ENCODE measurements at places on chromosomes 3 and 15.

- DNase-seq = no peak
These were observed 26.1 kb upstream of the MGLL start for GRCh38 chr3:127848131-127849129.

DNA sequence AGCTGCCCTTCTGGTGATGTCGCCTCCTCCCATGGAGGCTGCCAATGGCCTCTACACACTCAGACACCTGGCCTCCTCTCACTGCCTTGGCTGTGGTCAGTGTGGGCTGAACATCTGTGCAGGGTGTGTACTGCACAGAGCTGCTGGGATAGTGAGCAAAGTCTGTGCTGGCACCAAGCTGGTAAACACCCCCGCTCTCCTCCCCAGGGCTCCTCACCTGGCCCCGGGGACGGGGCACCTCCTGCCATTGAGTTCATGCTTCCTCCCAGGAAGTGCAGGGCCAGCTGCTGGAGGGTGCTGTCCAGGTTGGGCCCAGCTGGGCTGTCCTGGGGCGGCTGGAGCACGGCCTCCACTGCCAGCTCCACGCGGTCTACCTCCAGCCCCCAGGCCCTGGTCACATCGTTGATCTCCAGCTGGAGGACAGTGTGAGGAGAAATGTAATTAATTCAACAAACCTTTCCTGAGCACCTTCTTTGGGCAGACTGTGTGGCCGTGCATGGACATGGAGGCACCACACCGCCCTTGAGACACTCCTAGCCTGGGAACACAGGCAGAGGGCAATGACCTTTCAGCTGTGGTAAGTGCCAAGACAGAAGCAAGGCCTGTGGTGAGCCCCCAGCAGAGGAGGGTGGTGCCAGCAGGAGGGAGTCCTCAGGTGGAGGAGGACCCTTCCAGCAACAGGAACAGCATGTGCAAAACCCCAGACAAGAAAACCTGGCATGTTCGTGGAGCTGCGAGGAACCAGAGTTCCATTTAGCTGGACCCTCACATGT is 6.8 kb downstream of the STOML1 start:
- no peak for DNase-seq

DNA sequence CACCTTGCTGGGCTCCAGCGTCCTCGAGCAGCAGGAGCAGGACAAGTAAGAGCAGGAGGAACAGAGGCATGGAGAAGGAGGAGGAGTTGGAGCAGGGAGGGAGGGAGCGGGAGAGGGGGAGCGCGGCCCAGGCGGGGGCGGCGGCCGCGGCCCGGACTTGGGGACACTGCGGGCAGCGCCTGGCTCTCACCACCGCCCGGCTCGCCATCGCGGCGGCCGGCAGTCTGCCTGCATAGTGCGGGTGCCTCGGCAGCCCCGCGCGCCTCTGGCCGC is 440 bp downstream of the DCBLD2 start:
- no peak for DNase-seq

DNA sequence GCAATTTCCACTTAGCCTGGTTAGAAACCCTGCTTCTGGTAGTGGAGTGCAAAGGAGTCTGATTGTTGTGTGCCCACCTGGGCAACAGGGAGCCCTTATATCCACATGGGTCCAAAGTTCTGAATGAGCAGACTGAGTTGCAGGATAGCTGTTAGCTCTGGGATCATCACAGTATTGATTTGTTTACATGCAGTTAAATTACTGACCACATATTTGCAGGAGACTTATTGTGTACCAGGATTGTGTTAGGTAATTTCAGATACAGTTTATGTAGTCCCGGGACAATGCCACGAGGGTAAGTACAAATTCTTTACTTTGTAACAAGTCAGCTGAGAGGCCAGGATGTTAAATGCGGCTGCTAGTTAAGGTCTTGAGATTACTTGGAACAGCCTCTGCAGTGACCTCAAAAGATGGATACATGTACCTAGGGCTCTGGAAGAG is 18.8 kb downstream of the ARHGEF26 start:
- no peak for DNase-seq

DNA sequence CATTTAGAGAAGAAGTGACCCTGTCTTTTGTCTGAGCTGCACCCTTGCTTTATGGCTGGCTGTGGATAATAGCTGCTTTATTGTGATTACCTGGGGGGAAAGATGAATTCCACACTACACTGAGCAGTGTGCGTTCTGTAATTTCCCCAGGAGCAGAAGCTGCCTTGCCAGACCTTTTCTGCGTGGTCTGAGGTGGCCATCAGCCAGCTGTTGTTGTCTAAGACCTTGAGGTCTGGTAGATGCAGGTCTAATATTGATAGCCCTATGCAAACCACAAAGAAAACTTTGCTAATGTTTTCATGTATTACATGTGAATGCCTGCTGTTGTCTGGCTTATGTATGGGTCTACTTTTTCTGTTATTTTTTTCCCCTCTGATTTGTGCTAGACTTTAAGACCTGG is 144.6 kb downstream of the THSD4 start:
- no peak for DNase-seq

DNA sequence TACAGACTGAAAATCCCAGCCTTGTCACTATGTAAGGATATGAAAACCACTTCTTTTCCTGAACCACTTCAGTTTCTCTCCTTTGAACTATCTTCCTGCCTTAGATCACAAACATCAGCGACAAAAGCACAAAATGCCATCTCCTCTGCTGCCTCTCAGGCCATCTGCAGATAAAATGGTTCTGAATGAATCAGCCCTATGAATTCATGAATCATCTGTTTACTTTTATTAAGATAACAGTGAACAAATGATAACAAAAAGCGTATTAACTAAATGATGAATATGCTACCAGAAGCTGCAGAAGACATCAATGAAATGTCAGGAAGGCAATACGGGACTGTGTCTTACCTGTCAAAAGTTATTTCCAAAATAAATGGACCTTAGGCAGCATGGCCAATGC is 928.1 kb downstream of the ROBO1 start:
- no peak for DNase-seq

GRCh38 chr3:27590437-27591298 is 106.5 kb upstream of the SLC4A7 start:
- no peak for DNase-seq

DNA sequence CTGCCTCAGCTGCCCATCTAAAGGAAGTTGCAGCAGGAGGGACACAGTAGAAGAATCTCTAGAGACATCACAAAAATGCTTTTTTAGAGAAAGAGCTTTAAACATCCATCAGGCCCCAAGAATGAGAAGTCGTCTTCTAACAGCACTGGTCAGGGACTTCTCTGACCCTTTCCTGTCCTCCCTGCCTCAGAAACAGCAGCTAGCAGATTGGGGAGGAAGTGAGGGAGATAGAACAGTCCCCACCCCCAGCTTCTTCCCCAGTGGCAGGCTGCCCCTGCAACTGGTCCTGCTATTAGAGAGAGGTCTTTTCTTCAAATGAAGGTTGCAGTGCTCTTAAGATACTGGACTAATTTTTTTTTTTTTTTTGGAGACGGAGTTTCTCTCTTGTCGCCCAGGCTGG is 55.1 kb downstream of the PDE8A start:
- no peak for DNase-seq

DNA sequence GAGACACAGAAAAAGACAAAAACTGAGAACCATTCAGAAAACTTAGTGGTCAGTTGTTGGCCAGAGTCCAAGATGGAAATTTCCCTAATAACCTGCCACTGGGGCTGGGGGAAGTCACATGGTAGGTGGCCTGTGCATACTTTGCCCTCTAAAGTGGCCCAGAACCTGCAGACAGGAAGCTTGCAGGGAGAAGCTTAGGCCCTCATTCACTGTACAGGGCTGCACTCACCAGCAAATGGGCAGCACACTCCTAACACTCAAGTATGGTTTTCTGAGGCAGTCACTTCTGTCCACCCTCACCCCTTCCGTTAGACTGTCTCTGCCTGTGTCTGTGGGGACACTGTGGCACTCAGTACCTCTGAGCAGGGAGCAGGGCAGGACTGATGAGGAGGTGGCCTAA is 14.5 kb upstream of the RNU6-1 start:
- no peak for DNase-seq

GRCh38 chr3:59273976-59274375 is 224.2 kb upstream of the CFAP20DC start:
- no peak for DNase-seq

- DNase-seq = peak; percentile 50
These were observed 553 bp downstream of the TMEM43 start for GRCh38 chr3:14125193-14126016.

GRCh38 chr15:94258246-94258645 is 26.9 kb downstream of the MCTP2 start:
- DNase-seq = no peak

GRCh38 chr15:35123743-35124142 is 38.6 kb upstream of the NANOGP8 start:
- no peak for DNase-seq

DNA sequence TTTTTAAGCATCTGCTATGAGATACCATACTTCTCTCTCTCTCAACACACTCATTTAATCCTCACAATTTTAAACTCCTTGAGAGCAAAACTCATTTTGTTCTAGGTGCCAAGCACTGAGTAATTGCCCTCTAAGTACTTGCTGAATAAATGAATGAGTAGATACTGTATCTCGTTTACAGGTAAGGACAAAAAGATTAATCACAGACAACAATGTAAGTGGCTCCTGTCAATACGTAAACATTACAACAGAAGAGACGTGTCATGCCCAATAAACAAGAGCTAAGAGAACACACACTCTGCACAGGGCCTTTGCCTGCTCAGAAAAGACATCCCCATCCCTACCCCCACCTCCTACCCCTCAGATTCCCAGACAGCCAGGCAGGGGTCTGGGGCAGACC is 59.8 kb downstream of the CHSY1 start:
- no peak for DNase-seq

- DNase-seq = no peak
These were observed 469.7 kb downstream of the PDCD6IP start for GRCh38 chr3:34268032-34268709.

- no peak for DNase-seq
These were observed 16.3 kb upstream of the TRAT1 start for GRCh38 chr3:108806316-108806715.

GRCh38 chr15:28977377-28978010 is 91.7 kb downstream of the APBA2 start:
- DNase-seq = no peak

- DNase-seq = no peak
These were observed 54.5 kb downstream of the RGMA start for GRCh38 chr15:93034512-93034911.

- DNase-seq = no peak
These were observed 2.2 kb downstream of the ICE2 start for GRCh38 chr15:60476713-60477112.

- DNase-seq = no peak
These were observed 49.6 kb downstream of the USP13 start for GRCh38 chr3:179702271-179702947.

DNA sequence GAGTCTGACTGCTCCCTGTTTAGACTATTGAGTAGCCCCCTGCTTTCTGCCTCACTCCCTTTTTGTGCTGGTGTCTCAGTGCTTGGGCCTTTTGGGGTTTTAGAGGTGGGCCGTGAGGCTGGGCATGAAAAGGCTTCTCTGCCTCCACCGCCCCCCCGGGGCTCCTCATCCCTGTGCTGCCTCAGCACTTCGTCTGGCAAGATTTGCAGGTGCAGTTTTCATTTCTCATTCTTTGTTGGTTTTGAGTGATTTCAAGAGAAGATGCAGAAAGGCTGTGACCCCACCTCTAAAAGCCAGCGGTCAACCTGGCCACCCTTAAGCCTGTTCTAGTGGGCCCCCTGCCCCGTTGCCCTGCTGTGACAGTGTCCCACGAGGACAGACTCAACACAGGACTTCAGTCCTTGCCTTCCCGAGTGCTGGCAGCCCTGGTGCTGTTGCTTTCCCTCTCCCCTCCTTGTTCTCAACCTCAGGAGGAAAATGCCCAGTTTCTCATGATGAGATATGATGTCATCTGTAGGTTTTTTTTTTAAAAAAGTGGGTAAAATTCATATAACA is 38.0 kb downstream of the APBA2 start:
- no peak for DNase-seq

- no peak for DNase-seq
These were observed 11.5 kb downstream of the ACSBG1 start for GRCh38 chr15:78222745-78223395.

DNA sequence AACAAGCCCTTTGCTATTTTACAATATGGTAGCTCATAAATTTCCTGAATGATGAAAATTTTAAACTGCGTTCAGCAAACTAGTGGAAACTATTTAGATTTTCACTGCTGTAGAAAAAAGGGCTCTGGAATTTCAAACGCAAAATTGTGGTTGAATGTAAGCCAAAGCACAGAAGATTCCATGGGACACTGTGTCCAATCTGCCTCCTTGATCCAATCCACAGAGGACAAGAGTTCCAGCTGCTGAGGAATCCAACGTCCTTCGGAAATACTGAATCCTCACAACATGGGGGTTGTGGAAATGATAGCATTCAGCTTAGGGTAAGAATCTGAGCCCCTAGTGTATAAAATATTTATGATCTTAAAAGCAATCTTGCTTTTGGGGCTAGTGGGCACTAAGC is 161.0 kb downstream of the PLD1 start:
- no peak for DNase-seq

GRCh38 chr15:72682772-72683171 is 3.2 kb downstream of the HIGD2B start:
- DNase-seq = no peak

- no peak for DNase-seq
These were observed 329.4 kb downstream of the TBC1D5 start for GRCh38 chr3:17412950-17413530.

- no peak for DNase-seq
These were observed 64.5 kb downstream of the LRTM1 start for GRCh38 chr3:54863366-54863765.

- DNase-seq = no peak
These were observed 4.6 kb upstream of the OXTR start for GRCh38 chr3:8773941-8774542.

DNA sequence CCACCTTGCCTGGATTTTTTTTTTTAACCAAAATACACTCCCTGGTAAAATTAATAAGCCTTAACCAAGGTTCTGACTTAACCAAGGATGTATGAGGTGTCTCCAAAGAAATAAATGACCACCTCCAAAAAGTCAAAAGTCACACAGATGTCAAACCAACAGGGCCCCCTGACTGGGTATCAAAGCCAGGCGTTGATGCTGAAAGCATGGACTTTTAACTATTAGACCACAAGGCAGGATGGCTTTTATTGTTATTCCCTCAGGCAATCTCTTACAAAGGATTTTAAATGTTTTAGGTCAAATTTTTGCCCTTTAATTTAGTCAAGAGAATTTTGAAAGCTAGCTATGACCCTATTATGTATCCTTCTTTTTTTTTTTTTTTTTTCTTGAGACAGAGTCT is 60.4 kb downstream of the OSTN start:
- no peak for DNase-seq

- no peak for DNase-seq
These were observed 168.8 kb upstream of the SMAD3 start for GRCh38 chr15:66896611-66897010.

GRCh38 chr3:12465836-12466225 is 18.4 kb upstream of the TSEN2 start:
- DNase-seq = no peak

GRCh38 chr15:80587816-80588456 is 107.2 kb upstream of the ABHD17C start:
- no peak for DNase-seq
